ENCODE measurements at places on chromosomes 1 and 21.

DNA sequence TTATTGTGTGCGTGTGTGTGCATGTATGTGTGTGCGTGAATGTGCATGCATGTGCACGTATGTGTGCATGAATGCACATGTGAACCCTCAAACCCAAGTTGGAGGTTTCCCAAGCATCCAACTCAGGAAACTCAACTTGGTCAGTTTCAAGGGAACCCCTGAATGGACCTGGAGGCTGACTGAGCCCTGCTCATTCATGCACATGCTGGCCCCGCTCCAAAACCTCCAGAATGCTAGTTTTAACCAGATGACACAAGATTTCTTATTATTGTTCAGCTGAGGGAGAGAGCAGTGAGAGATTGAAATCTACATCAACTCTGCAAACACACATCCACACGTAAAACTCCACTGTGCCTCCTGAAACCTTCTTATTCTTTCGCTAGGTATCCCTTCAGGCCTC is 104.4 kb downstream of the OMA1 start:
- peak; percentile 74 for DNase-seq

DNA sequence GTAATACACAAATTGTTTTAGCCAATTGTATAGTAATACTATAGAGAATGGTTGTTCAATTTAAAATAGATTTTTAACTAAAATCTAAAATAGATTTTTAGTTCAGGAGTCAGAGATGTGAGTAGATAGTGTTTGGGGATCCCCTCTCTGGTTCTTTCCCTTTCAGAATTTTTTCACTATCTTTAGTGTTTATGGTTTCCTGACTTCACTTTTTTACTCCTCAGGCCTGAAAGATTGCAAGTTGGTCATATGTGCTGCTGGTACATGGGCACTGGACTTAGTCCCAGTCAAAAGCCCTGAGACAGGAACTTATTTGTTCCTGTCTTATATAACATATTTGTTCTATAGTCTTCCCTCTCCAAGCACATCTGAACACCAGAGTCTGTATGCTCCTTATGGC is 96.8 kb upstream of the ATP1B1 start:
- DNase-seq = no peak

DNA sequence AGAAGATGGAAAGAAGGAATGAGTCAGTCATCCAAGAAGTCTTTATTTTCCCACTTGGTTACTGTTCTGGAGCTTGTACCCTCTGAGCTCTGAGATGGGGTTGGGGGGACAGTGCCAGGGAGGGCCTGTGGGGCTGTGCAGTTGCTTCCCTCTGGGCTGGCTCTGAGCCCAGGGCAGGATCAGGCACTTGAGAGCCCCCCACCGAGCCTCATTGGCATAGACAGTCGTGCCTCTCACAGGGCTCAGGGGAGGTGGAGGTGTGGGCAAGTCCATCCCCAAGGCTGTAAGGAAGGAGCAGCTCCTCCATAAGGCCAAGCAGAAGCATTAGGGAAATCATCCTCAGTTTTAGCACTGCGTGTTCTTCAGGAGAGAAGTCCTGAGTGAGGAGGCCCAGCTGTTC is 2.5 kb upstream of the ARL8A start:
- no peak for DNase-seq

DNA sequence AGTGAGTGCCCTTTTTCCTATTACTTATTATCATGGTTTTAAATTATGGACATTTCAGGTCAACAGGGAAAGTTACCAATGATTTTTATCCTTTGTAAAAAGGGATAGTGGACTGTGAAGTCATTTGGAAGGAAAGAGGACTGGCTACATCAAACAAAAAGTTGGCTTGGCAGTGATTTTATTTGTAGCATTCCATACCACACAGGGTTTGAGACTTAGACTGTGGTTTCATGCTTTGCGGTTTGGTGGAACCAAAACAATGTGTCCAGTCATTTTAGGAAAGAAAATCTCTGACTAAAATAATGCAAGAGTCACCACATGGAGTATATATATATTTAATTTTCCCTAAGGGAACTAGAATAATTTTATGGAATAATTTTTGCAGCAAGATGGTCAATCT is 239.5 kb downstream of the HMCN1 start:
- DNase-seq = peak; percentile 97

GRCh38 chr1:66085600-66085999 is 292.9 kb downstream of the PDE4B start:
- no peak for DNase-seq

DNA sequence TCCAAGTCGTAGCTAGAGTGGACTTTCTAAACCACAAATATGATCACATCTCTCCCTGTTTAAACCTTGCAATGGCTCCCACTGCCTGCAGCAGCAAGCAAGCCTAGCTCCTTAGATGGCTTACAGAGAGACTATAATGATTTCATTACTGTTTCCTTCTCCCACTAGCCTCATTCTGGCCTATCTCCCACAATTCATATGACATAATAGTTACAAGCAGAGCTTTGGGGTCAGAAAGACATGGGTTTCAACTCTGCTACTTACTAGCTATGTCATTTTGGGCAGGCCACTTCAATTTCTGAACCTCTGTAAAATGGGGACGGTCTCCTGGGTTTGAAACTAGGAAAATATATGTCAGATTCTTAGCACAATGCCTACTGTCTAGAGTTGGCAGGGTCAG is 143.3 kb downstream of the TRABD2B start:
- DNase-seq = no peak

GRCh38 chr1:76463849-76464248 is 389.3 kb downstream of the ST6GALNAC3 start:
- DNase-seq = no peak

DNA sequence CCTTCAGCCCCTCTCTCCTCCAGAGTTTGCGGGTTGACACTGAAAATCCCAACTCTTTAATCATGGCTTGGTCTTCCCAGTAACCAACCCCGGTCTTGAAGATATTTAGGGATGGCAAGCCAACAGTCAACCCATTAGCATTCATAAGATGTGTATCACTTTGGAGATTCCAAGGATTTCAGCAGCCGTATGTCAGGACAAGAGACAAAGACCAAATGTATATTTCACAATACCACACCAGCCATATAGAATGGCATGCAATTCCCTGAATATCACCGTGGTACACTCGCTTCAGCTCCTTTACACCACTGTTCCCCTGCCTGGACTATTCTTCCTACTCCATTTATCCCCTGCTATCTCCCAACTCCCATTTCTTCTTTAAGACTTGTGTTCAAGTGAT is 109.2 kb downstream of the CSMD2 start:
- DNase-seq = peak; percentile 74

DNA sequence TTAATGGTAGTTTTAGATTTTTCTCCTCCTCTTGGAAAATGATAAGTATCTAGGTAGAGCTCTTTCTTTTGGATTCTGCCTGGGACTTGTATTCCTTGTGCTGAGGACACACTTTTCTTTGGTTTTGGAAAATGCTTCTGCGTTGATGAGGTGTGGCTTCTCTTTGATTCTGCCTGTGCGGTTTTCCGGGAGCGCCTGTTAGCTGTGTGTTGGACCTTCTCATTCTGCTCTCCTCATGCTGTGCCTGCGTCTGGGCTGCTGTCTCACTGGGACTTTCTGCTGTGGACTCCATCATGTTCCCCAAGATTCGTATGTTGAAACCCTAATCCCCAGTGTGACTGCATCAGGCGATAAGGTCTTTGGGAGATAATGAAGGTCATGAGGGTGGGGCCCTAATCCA is 21.0 kb downstream of the C1orf174 start:
- DNase-seq = no peak

GRCh38 chr1:5717031-5717682 is 275.1 kb downstream of the NPHP4 start:
- no peak for DNase-seq

DNA sequence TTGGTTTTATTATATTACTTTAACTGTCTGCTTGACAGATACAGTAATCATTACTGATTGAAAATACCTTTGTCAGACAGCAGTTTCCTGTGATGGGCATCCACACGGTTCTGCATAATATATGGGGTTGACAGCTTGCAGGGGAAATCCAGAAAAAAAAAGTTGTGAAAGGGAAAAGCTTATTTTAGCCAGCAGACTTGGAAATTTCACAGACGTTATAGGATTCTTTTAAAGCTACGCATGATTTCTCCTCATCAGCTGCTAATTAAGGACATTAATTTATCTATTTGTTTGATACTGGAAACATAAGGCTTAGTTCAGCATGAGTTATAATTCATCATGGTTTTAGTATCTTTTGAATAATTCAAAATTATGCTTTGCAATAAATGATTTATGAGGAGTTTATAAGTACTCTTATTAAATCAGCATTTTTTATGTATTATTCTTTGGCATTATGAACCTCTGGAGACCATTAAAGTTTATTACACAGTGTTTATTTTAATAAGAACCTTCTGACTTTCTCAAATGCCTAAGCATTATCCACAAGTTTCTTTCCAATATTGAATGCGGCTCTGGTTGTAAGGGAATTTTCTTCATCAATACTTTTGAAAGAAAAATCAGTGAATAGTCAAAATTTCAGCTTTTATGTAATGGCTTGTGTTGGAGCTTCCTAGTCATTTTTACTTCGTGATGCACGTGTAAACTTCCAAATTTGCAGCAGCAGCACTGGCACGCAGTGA is 235.3 kb upstream of the KCNK2 start:
- DNase-seq = peak; percentile 87

DNA sequence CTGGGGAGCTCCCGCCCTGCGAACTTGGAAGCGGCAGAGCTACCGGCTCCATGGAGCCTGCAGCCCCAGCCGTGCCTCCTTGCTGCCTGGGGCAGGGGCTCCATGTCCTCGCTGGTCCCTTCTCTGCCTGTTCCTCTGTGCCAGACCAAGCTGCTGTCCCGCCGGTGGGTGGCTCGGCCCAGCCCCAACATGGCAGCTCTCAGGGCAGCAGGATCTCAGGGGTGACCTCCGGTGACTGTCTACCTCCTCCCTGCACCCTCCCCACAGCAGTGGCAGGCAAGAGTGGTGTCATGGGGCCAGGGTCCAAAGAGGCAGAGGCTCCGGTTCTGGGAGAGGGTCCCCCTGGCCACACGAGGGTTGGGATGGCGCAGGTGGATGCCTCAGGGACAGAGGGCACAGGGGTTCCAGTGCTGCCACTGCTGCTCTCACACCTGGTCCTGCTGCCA is 45.8 kb downstream of the ATP6V1G3 start:
- no peak for DNase-seq

- no peak for DNase-seq
These were observed 53.3 kb downstream of the TEX35 start for GRCh38 chr1:178566187-178566586.

DNA sequence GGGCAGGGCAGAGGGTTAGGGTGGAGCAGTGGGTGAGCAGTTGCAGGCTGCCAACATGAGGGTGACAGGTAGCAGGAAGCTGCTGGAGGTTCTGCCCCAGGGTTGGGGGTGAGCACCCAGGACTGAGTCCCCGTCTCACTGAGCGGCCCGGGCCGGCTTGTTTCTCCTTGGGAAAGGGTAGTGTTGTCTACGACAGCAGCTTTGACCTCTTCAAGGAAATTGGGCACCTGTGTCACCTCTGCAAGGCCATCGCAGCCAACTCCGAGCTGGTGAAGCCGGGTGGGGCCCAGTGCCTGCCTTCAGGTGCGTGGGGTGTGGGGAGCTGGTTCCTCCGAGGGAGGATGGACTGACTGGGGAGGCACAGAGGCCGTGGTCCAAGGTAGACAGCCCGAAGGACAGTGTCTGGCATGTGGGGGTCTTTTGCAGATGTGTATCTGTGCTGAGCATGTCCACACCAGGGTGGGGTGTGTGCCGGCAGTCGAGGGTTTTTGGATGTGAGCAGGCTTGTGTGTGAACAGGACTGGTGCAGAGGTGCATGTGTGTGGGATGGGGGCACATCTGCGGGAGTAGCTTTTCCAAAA is 51.9 kb downstream of the DISP3 start:
- no peak for DNase-seq

- no peak for DNase-seq
These were observed 35.7 kb downstream of the EDN2 start for GRCh38 chr1:41448821-41449220.

DNA sequence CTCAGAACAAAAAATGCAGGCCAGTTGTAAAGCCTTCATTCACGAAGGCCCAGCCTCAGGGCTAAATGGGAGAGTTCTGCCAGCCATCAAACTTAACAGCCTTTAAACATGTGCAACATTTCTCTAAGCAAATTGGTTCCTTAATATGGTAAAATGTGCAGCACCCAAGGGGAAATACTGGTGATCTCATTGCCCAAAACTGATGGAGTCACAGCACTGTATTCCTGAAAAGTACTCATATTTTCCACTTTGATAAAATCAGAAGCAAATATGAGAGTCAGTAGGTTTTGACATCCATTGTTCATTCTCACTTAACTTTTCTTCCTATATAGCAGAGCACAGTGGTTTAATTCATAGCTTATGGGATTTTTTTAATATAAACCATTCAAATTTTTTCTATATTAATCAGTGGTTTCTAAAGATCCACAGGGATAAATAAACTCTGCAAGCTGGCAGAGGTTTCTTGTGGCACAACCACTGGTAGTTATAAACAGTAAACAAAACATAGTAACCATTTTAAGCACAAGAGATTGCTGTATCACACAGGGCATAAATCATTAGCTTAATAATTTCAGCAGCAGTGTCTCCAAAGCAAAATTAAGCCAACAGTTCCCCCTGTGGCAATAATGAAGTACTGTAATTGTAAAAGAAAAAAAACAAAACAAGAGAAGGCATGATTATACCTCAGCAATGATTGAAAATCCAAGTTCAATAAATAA is 106.9 kb upstream of the LYPLAL1 start:
- peak; percentile 77 for DNase-seq

DNA sequence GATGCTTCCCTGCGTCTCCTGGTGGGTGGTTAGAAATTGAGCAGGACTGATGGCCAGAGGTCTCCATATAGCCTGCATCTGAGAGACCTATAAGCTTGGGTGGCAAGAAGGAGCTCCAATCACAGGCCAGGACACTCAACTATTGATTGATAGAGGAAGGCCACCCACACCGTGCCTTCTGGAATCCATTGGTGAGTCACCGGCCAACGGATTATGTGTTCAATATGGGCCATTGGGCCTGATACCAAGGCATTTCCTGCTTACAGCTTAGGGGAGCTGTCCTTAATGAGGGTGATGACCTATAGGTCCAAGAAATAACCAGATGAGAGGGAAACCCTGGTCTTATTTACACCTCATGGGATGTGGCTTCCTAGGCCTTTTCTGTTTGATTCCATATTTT is 115.1 kb downstream of the PLPP3 start:
- no peak for DNase-seq

- DNase-seq = no peak
These were observed 151.2 kb downstream of the PIGK start for GRCh38 chr1:77068013-77068412.

- DNase-seq = no peak
These were observed 97.3 kb downstream of the PSMG1 start for GRCh38 chr21:39085843-39086405.

All from fibroblast of skin of right quadriceps (primary cell).